ENCODE measurements at places on chromosomes 16 and 17. TPM values are rescaled to one million over a fixed set of nuclear protein-coding genes. Genes with fewer than 3 reads are reported as not detected.

The ZDHHC1 gene
- total RNA-seq: 7.2 TPM

The UBB gene
- total RNA-seq: 2,050 TPM

The TUBG2 gene
- total RNA-seq: 19.7 TPM

The TBC1D28 gene
- not detected for total RNA-seq

The MFSD6L gene
- total RNA-seq: not detected

The SDR42E2 gene
- 0.10 TPM for total RNA-seq

The SLFN11 gene
- total RNA-seq: 0.26 TPM

DNA sequence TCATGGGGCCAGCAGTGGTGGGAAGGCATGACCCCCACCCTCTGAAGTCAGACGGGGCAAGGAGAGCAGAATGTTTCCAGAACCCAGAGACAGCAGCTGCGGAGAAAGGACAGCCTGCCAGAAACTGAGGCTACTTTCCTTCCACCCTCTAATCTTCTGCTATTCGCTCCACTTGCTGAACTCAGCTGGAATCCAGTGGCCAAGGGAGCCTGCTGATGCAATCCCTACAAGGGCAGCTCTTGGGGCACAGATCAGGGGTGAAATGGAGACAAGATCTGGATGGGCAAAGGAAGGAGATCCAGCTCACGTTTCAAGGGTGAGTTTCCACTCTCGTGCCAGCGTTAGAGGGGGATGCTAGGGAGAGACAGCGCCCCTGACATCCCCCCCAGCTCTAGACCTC, 479.1 kb downstream of the SLC39A11 start:
- no peak for DNase-seq

DNA sequence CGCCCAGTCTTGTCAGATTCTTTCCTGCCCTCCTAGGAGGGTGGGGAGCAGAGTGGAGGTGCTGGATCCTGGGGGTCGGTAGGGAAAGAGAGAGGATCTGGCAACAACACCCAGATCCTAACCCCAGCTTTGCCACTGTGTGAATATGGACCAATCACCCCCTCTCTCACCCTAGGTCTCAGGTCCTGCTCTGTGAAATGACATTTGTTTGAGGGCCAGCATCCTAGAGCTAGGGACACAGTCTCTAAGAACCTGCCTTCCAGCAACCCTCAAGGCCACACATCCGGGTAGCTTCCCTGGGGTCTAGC, 28.4 kb upstream of the MAP3K14 start:
- DNase-seq: no peak

DNA sequence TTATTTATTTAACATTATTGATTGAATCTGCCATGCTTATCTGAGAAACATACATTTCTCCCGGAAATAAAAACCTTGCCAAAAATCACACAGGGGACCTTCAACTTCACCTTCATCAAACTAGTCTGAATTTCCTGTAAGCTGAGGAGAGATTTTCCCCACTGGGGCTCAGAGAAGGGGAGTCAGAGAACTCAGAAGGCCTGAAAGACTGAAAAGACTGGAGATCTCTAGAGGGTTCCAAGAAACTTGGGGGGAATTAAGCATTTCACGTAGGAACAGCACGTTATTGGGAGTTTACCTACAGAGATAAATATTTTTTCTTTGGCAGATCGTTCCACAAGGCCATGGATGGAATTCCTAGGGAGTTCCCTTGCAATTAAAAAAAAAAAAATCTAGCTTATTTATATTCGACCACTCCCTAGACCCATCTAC, 528 bp upstream of the NOL11 start:
- no peak for DNase-seq

DNA sequence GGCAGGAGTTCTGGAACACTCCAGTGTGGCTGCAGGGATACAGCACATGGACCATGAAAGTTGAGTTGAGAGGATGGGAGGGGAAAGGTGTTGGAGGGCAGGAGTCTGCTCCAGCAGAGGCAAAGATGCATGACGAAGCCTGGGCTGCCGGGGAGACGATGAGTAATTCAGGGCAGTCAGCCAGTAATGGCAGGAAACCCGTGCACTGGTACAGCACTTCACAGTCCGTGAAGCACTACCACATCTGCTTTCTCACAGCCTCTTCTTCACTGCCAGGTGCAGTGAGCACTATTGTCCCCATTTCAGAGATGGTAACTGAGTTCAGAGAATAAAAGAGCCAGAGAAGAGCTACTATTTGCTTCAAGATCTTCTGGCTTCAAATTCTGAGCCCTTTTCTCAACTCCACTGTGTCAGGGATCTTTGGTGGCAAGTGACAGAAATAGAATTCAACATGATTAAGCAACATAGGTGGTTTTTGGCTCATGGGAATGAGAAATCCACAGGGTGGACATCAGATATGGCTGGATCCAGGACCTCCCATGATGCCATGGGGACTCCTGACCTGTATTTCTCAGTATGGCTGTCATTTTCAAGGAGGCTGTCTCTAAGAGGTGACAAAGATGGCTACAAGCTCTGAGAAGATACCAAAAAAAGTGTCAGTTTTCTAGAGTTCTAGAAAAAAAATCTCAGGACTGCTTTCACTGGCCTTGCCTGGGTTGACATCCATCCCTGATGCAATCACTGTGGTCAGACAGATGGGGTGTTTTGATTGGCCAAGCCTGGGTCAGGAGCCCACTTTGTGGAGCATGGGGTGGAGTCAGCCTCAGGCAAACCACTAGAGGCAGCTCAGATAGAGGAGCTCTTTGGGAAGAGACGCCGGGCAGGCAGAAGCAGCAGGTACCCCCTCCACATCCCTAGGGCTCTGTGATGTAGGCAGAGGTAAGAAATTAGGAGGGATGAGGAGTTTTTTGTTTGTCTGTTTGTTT, 24.7 kb downstream of the IL21R start:
- DNase-seq: peak; percentile 2

- DNase-seq: no peak
Observed at GRCh38 chr16:73887911-73888310, 408.7 kb upstream of the PSMD7 start.

GRCh38 chr16:84726079-84726668, 26.4 kb downstream of the USP10 start:
- DNase-seq: peak; percentile 84

DNA sequence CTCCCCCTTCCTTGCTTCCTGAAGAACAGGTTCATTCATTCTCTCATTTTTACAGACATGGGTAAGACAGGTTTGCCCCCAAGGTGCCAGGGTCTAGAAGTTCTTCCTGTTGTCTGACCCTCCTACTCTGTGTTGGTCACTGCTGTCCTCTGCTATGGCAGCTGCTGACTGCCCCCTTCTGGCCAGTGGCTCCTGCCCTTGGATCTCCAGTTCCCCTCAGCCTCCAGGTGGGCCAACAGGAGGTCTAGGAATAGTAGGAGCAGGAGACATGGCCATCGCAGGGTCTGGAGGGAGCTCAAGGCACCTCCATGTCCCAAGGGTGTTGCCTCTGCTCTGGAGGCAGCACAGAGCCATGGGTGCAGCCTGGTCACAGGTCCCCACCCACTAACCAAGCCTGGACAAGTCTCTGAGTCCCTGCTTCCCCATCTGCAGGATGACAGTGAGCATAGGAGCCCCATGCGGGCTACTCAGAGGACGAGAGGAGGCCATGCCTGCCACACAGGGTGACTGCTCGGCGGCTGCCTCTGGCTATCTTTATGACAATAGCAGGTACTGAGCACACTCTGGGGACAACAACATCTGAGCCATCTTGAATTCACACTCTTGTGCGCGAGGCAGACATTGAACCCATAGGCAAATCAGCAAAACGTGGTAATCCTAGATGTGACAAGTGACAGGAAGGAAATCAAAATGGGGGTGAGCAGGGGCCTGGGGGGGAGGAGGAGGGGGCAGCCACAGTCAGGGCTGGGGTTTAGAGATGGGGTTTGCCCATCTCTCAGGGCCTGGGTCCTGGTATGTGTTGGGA, 27.0 kb upstream of the NXPH3 start:
- DNase-seq: peak; percentile 69

- no peak for DNase-seq
Observed at GRCh38 chr17:55116440-55116914, 147.9 kb downstream of the STXBP4 start.

DNA sequence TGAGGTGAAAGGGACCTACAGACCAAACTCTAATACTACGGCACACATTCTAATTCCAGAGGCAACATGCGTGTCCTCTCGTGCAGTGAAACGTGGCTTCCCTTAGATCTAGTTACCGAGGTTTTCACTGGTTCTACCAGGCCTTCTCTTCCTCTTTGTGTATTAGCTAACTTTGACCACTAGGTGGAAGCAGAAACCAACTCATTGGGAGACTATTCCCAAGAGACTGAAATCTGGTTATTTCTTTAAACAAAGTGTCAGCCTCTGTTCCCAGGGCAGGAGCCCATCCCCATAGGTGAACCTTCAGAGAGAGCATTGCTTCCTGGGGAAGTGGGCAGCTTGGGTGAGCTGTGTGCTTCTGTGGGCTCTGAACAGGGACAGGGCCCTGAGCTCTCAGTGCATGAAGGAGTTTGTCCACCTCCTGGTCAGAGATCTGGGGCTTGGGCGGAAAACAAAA, 19.7 kb upstream of the RCVRN start:
- peak; percentile 34 for DNase-seq

- DNase-seq: no peak
Observed at GRCh38 chr17:50660042-50660886, 25.6 kb downstream of the ABCC3 start.

DNA sequence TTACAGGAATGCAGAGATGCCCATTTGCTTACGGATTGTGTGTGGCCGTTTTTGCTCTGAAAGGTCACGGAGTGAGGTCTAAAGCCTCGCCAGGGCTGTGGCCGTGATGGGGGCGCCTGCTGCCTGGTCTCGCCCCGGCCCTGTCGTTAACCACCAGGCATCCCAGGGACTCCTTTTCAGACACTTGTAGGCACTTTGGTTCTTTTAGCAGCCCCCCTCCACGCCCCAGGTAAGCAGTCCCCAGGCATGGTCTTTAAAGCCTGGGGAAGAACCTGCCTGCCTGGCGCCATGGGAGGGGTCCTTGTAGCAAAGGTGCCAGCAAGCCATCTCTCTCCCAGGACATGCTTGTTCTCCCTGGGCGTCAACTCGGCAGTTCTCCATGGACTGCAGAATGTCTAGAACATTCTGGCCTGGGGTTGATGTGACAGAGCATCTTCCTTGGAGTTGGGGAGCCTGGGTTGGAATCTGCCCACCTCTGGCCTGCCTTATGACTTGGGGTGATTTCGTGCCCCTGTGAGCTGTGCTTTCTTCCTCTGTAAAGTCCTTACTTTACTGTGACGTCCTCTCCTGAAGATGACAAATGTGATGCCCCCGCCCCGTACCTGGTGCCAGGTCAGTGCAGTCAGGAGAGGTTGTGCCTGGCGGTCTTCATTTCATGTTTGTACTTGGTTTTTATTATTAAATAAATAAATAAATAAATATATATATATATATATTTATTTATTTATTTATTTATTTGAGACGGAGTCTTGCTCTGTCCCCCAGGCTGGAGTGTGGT, 5.4 kb downstream of the KCTD5 start:
- no peak for DNase-seq

- DNase-seq: no peak
Observed at GRCh38 chr17:79808763-79809529, 12.1 kb upstream of the CBX8 start.

- DNase-seq: no peak
Observed at GRCh38 chr17:28724500-28725165, 1.4 kb downstream of the TLCD1 start.

- no peak for DNase-seq
Observed at GRCh38 chr16:10812312-10813098, 6.1 kb downstream of the TVP23A start.

DNA sequence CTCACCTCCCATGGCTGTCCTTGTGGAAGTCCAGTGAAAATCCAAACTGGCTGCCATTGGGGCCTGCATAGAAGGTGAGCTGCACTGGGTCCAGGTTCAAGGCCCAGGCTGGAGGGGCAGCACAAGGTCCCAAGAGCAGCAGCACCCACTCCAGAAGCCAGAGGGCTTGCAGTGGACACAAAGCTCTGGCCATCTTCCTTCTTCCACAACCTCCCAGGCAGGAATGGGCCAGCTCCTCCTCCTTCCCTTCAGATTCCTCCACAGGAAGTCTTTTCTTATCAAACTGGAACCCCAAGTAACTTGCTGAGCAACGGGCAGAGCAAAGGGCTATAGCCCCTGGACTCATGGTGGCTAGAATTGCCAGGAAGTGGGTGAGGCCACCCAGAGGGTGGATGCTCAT, at the start of gene ITGA2B:
ITGA2B (minus strand) TSS at position 369 of the 400 bp plus-strand sequence; CDS start at position 193, 176 bp downstream.
- no peak for DNase-seq

GRCh38 chr17:40033339-40033738, 18.1 kb downstream of the CSF3 start:
- DNase-seq: no peak

DNA sequence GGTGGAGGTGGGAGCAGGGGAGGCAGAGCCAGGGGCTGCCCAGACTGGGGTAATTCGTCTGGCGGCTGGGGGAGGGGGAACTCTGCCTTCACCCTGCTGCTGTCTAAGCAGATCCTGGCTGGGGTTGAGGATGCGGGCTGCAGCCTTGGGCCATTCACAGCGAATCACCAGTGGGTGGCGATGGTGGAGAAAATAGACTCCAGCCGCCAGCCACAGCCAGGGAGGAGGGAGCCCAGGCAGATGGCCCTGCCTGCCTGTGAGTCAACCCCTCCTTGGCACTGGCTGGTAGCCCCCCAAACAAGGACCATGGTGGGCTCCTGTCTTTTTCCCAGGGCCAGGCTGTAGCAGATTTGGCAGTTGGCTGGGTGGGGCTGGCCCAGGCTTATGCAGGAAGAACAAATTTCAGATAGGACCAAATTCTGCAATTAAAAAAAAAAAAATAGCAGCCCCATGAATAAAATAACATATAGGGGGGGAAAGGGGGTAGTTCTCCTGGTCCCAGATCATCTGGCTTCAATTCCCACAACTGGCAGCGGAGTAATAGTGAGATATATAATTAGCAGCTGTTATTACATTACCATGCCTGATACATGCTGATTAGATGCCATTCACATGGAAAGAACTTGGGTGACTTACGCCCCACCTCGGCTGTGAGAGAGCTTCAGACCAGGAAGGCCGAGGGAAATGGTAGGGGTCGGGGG, 41.5 kb upstream of the CDH5 start:
- DNase-seq: peak; percentile 70

Data from endothelial cell (in vitro differentiated cells).